ENCODE measurements at places on chromosomes 3 and 15.

GRCh38 chr15:59736181-59736580 lies 47.1 kb upstream of the BNIP2 start:
- DNase-seq: no peak

- DNase-seq: no peak
Observed at GRCh38 chr3:105157067-105157765, 209.5 kb upstream of the ALCAM start.

DNA sequence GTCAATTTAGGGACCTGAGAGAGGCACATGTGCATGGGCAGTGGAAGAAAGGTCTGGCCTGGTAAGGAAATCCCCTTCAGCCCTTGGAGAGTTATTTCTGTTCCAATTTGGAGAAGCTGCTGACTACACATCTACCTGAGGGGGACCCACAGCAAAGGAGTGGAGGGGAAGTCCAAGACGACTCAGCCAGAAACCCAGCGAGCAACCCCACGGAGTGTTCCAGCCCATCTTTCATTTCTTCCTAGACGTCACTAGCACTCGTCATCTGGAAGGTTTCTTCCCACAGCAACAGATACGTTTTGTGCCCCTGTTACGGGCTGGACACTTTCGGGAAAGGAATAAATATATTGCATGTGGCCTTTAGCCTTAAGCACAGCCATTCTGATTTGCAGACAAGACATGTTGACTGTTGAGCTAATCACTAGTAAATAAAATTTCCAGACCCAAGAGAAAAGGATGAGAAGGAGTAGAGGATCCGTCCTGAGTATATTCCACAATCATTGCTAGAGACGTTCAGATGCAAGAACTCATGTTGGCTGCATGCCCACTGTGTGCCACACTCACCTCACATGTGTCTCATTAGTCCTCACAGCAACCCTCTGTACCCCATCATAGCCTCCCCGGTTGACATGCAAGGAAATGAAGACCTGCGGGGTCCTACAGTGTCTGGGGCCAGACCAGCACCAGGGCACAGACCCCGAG lies 7.8 kb upstream of the FAM174B start:
- DNase-seq: no peak

GRCh38 chr3:151526757-151527156 lies 65.9 kb upstream of the IGSF10 start:
- DNase-seq: no peak

DNA sequence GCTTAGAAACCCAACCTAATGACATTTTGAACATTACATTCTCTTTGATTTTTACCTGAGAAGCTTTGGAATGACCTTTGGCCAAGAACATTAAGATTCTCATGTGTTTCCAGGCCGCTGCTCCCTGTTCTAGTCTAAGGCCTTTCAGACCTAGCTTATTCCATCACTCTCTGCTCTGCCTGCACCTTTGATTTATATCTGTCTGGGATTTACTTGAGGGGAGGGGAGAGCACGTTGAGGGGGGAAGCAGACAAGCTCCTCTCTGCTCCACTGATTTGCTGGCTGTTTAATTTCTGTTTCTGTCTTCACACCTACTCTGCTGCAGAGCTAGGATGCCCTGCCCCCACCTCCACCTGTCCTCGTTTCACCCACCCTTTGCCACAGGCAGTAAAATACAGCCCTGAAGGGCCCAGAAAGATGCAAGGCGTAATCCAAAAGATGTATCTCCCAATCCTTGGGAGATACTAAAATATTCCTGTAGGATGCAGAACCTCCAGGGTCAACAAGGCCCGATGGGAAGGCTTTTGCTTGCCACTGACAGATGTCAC lies 429.8 kb downstream of the EPHB1 start:
- no peak for DNase-seq

GRCh38 chr3:184338511-184338945 lies 1.1 kb downstream of the FAM131A start:
- peak; percentile 42 for DNase-seq

DNA sequence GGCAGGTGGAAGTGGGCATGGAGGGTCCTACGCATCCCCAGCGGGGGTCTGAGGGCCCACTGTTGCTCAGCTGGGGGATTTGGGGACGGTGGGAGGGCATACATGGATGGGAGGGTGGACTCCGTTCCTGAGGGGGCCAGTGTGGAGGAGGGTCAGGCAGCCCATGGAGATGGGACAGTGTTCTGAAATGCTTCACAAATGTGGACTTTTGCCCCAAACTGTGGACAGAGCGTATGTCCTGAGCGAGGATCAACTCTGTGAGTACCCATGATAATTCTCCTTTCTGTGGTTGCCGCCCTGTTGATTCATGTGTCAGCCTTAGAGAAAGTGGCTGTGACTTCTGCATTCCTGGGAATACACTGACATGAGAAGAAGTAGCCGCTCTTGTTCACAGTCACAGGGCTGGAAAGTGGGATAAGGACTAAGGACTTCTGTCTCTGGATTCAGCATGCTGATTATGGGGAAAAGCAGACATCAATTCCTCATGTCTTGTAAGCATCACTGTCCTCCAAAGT lies 33.4 kb downstream of the SMAD3 start:
- no peak for DNase-seq

DNA sequence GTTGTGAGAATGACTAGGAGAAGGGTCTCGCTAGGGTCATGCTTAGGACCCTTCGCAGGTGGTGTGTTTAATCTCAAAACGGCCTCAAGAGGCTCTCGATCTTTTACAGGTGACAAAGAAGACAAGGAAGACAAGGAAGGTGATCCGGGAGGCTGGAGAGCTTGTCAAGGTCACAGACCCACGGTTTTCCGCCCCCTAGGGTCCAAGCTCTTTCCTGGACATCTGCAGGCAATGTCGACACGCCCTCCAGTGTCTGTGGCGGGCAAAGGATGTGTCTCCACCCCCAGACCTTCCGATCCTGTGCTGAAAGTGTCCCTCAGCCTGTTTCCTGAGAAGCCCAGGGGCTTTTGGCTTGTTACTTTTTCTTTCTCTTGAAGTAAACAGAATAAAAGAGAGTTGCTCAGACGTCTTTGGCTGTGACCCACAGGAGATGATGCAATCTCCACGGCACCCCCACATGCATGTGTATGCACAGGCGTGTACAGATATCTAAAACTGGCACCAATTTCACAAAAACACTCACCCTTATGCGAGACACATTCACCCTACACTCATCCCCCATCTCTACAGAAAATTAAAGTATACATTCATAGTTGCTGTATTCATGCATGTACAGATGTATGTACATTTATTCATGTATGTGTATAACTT lies 108.8 kb downstream of the KLF13 start:
- DNase-seq: peak; percentile 86

DNA sequence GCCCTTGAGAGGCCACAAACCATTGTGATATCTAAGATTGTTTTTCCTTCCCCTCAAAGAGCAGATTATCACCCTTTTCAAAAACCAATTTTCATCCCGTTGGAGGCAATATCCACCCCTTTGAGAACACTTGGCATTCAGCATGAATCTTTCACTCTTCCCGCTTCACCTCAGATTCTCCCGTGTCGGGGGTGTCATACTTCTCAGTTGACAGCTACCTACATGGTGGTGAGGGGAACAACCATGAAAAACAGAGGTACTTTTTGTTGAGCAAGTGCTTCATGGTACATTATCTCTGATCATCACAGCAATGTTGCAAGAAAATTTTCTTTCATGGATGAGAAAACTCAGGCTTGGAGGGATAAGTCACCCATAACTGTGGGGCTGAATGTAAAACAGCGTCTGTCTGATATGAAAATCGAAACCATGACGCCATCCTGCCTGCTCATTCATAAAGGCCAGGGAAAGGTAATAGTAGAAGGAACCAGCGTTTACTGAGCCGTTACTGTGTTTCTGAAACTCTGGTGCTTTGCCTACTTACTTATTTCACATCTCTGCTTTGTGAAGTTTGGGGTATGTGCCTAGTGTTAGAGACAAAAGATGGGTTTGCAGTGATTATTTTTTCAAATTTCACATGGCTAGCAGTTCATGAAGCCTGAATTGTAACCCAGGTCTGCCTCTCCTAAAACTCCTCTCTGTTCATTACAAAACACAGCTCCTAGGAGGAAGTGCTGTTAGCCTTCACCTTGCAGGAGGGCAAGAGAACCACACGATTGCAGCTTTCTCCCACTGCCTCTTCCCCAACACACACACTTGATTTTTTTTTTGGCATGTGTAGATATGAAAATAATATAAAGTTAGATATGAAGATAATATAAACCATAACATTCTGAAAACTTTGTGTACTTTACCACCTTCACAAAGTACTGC lies 35.4 kb downstream of the SV2B start:
- DNase-seq: no peak

GRCh38 chr15:100279446-100279845 lies 62.3 kb downstream of the ADAMTS17 start:
- DNase-seq: no peak

DNA sequence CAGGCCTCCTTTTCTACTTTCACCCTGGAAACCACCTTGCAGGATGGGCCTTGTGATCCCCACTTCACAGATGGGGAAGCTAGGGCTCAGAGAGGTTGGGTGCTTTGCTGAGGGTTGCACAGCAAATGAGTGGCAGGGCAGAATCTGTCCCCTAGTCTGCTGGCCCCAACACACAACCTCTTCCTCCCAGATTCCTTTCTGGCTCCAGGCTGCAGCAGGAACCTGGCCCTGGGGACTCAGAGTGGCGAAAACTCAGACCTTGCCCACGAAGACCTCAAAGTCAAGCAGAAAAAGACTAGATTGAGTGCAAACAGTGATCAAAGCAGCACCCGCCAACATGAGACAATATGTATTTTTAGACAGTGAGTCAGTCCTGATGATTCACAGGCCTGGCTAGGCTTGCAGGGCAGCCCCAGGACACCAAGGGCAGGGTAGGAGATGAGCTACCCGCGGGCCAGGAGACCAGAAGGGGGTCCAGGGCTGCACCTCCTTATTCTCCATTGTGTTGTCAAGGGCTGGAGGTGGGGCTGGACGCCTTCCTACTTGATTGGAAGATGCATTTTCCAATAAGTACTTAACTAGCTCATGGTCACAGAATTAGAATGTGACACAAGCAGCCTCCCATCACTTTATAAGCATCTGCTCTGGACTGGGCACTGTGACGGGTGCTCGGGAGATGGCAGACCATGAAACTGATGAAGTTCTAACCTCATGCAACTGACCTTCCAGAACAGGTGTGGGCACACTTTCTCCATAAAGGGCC lies 23.9 kb downstream of the GOLGA6L2 start:
- DNase-seq: no peak

DNA sequence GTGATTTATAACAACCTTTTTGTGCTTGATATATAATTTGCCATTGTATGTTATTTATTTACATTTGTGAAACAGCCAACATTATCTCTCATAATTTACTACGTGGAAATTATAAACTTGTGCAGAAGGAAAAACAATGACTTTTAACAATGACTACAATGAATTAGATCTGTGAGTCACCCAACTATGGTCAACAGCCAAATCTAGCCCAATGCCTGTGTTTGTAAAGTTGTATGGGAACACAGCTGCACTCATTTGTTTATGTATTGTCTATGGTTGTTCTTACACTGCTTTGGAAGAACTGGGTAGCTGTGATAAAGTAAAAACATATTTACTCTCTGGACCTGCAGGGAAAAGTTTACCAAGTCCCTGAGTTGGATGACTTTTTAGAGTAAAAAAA lies 110.4 kb downstream of the OTOL1 start:
- no peak for DNase-seq

Data from CD4-positive, alpha-beta T cell treated with Interleukin-12 subunit alpha and Interleukin-12 subunit beta, for 1 hour (primary cell).